ENCODE measurements at places on chromosomes 5 and 9.

DNA sequence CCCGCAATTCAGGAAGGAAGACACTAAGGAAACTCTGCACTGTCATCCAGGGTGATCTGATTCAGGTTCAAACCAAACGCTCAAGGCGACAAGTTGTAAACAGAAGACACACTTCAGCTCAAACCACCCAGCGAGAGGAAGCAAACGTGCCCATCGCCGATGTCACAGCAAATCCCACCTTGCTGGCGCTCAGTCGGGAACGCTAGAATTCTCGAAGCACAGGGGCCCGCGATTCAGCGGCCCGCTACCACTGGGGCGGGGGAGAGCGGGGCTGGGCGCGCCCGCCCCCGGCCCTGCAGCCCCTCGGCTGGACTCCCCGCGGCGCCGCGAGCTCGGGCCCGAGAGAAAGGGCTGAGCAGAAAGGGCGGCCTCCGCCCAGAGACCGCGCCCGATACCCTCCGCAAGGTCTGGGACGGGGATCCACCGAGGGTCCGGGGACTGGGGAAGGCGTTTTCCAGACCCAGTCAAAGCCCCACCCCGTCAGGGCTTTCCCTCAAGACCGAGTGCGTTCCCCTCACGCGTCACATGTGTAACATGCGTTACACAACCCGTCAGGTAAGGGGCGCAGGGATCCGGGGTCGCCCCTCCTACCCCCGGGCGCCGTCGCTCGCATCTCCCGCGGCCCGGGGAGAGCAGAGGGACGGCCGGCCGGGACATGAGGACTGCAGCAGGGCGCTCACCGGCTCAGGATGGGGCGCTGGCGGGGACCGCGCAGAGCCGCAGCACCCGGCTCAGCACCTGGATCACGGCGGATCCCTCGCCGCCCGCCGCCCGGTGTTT is 469 bp downstream of the AGTPBP1 start:
- DNase-seq = peak; percentile 30

GRCh38 chr5:76337953-76338451 is 65.1 kb upstream of the IQGAP2 start:
- DNase-seq = no peak

DNA sequence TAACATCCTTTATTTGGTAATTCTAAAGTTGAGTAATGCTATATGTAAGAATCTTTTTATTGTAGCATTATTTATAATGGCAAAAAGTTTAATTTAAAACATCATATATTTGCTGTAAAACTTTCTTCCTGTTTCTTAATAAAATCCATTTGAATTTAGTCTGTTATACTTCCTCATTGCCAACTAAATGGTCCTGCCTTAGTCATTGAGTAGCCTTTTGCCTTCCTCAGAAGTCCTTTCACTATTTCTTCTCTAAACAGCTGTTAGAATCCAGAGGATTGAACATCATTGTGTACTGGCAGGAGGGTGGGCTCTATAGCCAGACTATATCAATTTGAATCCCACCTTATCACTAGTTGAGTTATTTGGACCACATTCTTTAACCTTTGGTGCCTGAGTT is 11.0 kb downstream of the SLC44A1 start:
- no peak for DNase-seq

DNA sequence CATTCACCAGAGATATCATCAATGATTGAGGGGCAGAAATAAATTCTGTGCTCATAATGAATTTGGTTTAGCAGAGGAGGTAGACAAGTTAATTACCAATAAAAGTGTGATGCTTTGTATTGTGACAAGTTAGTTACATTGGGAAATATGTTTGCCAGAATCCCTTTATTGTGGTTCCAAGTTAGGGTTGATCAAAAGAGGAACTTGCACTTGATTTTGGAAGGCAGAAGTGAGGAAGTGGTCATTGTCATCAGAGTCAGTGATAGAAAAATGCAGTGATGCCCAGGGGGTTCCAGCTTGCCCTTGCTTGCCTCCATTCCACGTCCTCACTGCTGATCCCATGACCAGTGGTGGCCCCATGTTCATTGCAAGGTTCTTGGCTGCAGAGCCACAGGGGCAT is 69.7 kb downstream of the SVEP1 start:
- DNase-seq = no peak

- no peak for DNase-seq
These were observed 591.9 kb downstream of the SEMA5A start for GRCh38 chr5:8953911-8954438.

DNA sequence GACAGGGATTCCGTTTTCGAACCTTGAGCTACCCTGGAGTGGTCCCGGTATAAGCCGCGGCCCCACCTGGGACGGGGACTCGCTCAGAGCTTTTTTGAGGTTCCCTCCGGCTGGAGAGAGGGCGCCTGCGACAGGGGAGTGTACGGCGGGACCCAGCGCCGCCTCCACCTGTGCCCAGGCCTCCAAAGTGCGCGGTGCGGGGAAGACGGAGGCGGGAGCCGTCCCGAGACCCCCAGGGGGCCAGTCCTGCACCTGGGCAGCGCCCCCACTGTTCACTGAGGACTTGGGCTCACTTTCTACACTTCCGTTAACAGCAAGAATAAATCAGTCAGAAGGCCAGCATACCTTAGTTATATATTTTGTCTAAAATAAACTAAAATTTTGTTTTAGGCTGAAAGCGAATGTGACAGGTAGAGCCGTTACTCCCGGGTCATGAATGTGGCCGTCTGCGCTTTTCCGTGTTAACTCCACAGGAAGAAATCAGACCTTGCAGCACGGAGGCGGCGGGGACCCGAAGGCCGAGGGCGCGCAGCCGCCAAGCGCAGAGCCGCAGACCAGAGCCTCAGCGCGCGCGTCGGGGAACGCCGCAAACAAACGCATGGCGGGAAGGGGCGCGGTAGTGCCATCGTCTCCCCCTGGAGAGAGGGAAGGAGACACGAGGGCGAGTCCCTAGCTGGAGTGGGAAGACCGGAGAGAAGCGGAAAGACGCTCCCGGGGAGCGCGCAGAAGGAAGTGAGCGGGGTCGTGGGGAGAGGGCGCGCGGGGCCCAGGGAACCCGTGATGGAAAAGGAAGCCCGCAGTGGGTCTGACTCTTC is 14.1 kb downstream of the TRIM7 start:
- no peak for DNase-seq

GRCh38 chr9:113665756-113666155 is 202.2 kb downstream of the RGS3 start:
- no peak for DNase-seq

DNA sequence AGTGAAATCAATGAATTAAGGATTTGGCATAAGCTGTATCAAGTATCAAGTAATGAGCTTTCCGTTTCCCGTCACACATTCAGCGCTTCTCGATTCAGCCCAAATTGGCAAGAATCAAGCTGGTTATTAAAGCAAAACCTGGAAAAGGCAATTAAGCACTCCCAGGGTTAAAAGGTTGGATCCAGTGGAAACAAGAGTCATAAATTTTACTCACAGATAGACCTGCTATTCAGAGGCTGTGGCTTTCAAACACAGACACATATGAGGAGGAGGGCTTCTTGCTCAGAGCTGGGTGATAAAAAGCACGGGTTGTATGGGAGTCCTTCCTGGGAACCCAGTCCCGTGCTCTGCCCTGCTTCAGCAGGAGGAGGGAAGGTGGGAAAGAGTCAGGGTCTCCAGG is 112.3 kb upstream of the CXCL14 start:
- no peak for DNase-seq

DNA sequence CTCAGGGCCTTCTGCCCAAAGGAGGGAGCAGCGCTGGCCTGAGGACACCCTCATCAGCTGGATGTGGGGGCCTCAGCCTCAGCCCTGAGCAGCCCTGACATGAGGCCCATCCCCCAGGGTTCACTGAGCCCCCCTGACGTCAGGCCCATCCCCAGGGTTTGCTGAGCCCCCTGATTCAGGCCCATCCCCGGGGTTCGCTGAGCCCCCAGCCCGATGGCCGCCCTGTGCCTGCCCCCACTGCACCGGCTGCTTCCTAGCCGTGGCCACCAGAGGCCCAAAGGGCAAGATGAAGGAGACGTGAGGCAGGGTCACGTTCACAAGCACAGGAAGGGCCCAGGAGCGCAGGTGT is 19.5 kb upstream of the NSMF start:
- no peak for DNase-seq
